ENCODE measurements at places on chromosomes 4 and X. TPM values are rescaled to one million over a fixed set of nuclear protein-coding genes. Genes with fewer than 3 reads are reported as not detected.

DNA sequence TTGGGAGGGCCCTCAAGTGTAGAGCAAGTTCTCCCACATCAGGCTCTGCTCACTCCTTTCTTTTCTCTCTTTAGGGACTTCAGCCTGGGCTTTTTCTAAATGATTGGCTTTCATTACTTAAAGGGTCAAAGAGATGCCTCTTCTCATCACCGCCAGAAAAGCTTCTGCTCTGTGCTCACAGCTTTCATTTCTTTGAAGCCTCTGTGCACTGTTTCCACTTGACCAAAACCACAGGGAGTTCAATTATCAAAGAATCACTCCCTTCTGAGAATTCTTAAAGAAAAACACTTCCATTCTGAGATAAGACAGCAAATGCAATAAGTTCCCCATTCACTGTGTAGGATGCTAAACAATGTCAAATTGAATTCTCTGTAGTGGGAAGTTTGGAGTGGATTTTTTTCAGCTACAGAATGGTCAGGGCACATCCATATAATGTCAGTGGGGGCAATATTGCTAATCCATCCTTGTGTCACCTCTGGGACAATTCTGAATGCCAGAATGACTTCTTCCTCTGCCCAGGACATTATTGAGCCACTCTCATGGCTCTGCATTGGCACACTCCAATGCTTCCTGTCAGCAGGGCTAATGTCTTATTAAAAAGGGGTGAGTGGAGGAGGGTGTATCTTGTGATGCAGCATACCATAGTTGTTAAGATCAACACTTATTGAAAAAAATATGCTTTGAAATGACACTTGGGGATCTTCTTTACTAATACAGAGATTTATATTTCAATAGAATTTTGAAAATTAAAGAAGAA is 217.6 kb downstream of the SNCA start:
- no peaks in the 10 kb centered on the region for H3K36me3 ChIP-seq
- DNase-seq: no peak
- no peak overlapping the region for H3K4me3 ChIP-seq
- no peaks in the 10 kb centered on the region for H3K4me1 ChIP-seq
- H3K27ac ChIP-seq: no peak overlapping the region

DNA sequence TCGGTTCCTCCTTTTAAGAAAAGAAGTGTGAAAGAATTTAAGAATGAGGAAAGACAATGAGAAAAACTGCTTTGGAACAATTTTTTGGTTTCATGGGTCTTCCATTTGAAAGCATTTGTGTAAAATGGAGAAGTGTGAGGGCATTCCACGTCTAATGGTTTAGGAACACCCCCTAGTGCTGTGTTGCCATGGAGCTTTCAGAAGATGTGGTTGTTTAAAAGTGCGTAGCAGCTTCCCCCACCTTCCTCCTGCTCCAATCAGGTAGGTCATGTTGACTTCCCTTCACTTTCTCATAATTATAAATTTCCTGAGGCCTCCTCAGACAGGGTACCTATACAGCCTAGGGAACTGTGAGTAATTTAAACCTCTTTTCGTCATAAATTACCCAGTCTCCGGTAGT is 50.0 kb downstream of the UGT2B10 start:
- H3K4me1 ChIP-seq: no peaks in the 10 kb centered on the region
- no peak overlapping the region for H3K4me3 ChIP-seq
- no peaks in the 10 kb centered on the region for H3K36me3 ChIP-seq
- no peak overlapping the region for H3K27ac ChIP-seq
- no peak for DNase-seq

Gene TMEM35A
- total RNA-seq: 1.5 TPM

Gene NALF2
- total RNA-seq: not detected

Gene CXCL3
- total RNA-seq: 9.7 TPM

- peak overlapping the region; percentile 94 for H3K27ac ChIP-seq
- H3K4me3 ChIP-seq: peak overlapping the region; percentile 60
- no peaks in the 10 kb centered on the region for H3K36me3 ChIP-seq
- peaks cover 3% of the 10 kb centered on the region for H3K4me1 ChIP-seq
- no peaks in the 10 kb centered on the region for H3K27me3 ChIP-seq
Measured at GRCh38 chrX:155027509-155028066, 944 bp downstream of the FUNDC2 start.

DNA sequence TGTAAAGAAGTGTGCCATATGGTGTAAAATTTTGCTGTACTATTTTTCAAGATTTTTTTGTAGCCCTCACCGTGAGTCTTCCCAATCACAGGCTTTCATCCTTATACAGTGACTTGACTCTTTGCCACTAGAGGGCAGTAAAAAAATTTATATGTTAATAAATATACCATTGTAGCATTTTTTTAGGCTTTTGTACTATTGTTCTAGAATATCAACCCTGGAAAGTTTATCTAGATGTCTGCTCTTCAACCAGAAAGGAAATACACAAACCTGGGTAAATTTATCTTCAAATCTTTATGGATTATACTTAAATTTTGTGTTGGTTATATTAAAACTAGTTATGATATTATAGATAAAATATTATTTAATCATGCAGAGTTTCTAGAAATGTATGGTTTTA is 235.3 kb downstream of the TENM3 start:
- H3K36me3 ChIP-seq: no peaks in the 10 kb centered on the region
- H3K4me1 ChIP-seq: no peaks in the 10 kb centered on the region
- no peak overlapping the region for H3K27ac ChIP-seq
- no peak for DNase-seq
- H3K4me3 ChIP-seq: no peak overlapping the region

DNA sequence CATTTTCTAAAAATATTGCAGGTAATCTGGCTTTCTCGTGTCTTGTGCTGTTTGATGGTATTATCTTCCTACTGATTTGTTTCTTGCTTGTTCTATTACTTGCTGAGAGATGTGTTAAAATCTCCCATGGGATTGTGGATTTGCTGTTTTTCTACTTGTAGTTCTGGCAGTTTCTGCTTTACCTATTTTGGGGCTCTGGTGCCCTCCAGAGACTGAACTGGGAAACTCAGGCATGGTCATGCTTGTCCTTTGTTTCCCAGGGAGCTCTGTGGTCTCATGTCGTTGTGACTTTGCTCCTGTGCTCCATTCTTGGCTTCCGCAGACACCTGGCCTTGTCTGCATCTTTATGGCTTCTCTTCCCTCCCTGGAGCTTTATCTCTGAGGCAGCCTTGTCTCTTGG is 39.5 kb downstream of the NSD2 start:
- no peak overlapping the region for H3K27ac ChIP-seq
- no peaks in the 10 kb centered on the region for H3K4me1 ChIP-seq
- peaks cover 21% of the 10 kb centered on the region for H3K36me3 ChIP-seq
- no peak overlapping the region for H3K4me3 ChIP-seq
- no peaks in the 10 kb centered on the region for H3K27me3 ChIP-seq

DNA sequence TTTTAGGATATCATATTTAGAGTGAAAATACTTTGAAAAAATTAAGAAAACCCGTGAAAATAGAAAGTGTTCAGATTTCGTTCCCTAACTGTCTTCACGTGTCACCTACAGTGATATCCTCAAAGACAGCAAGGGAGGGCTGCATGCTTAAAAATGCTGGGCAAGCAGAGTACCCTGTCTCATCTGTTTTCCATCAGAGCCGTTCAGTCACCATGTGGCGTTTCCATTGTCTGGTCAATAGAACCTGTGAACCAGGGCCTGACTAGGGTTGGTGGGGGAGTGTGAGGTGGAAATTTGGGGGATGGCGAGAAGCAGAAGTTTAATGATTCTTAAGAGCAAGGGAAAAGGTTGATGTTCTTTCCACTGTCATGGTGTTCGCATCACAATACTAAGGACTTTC is 173.9 kb downstream of the BMPR1B start:
- no peaks in the 10 kb centered on the region for H3K4me1 ChIP-seq
- H3K27ac ChIP-seq: no peak overlapping the region
- no peak overlapping the region for H3K4me3 ChIP-seq
- no peaks in the 10 kb centered on the region for H3K27me3 ChIP-seq
